Fibroblast of lung (primary cell): ENCODE measurements at places on chromosomes 13 and 19.

DNA sequence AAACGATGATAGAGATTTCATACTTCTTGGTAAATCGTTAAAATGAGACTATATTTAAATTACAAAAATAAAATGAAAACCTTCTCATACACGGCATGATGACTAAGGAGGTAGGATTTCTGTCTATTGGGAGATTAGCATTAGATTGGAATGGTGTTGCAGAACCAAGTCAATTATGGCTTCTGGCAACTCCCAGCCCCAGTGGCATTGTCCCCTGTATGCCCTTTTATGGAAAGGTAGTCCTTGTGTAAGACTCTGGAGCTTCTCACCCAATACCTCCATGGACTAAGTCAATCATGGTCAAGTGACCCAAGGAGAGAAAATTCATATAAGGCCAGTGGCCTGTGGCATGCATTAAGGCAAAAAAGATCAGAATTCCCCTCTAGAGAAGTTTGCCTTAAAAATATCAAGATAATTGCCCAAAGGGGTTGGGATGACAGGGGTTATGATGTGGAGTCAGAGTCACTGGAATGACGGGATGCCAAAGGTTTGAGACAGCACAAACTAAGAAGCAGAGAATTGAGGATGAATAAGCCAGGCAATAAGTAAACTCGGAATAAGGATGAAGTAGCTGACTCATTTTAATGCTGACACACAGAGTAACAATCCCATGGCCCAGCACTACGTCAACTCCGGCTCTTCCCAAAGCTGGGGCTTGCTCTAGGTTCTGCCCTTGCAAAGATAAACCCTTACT lies 57.8 kb upstream of the POSTN start:
- DNase-seq = peak; percentile 99

GRCh38 chr13:51887468-51887867 lies 25.7 kb downstream of the CCDC70 start:
- no peak for DNase-seq

DNA sequence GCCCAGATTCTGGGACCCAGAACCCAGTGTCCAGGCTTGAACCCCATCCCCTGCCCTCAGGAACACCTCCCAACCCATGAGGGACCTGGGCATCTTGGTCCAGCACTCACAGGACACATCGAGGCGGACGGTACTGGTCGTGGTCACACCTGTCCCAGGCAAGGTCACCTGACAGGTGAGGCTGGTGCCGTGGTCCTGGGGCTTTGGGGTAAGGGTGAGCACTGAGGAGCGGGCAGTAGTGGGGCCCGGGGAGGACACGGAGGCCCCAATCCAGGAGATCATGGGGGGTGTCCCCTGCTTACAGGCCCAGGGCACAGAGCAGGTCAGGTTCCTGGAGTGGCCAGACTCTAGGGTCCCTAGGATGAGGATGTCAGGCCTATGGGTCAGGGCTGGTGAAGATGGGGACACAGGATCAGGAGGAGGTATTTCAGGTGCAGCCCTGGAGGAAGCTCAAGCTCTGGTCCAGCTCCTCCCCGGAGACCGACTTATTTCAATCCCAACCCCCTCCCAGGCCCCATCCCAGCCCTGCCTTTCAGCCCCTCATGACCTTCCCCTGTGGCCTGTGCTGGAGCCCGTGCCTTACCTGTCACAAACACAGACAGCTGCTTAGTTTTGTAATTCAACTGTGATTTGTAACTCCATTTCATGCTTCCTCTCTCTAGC lies 772 bp downstream of the SIGLEC8 start:
- no peak for DNase-seq

DNA sequence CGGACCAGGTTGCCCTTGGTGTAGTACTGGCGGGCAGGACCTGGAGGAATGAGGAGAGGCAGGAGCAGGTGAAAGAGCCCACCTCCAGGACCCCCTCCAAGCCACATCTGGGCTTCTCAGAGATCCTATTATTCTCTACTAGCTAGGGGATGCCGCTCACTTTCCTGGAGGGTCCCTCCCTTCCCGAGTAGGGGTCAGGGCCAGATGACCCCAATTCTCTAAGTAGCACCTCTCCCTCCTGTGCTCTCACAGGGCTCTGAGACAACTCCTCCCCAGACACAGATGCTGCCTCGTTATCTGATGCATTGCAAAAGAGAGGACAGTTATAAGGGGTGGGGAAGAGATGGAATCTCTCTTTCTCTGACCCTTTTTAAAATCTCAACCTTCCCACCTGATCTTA lies 22.9 kb downstream of the GP6 start:
- DNase-seq = no peak

- DNase-seq = peak; percentile 62
Observed at GRCh38 chr13:45412274-45413049, 5.7 kb downstream of the SLC25A30 start.

- peak; percentile 20 for DNase-seq
Observed at GRCh38 chr13:90105849-90106496, 1241.5 kb upstream of the MIR17HG start.

- DNase-seq = peak; percentile 31
Observed at GRCh38 chr13:83350569-83350968, 531.7 kb downstream of the SLITRK1 start.

DNA sequence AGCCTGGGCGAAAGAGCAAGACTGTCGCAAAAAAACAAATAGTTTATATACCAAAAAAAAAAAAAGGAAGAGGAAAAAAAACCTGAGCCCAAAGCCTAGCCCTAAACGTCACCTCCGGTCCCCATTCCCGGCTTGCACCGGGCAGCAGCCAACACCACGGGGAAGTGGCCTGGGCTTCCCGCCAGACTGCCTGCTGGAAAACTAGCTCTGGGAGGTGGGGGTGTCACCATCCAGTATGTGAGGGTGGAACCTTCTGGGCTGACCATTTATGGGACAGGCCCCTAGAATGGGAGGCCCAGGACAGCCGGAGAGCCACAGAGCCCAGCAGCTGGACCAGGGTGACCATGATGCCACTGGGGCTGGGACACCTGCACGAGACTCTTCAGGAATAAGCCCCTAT lies 37.3 kb downstream of the IL12RB1 start:
- peak; percentile 33 for DNase-seq

DNA sequence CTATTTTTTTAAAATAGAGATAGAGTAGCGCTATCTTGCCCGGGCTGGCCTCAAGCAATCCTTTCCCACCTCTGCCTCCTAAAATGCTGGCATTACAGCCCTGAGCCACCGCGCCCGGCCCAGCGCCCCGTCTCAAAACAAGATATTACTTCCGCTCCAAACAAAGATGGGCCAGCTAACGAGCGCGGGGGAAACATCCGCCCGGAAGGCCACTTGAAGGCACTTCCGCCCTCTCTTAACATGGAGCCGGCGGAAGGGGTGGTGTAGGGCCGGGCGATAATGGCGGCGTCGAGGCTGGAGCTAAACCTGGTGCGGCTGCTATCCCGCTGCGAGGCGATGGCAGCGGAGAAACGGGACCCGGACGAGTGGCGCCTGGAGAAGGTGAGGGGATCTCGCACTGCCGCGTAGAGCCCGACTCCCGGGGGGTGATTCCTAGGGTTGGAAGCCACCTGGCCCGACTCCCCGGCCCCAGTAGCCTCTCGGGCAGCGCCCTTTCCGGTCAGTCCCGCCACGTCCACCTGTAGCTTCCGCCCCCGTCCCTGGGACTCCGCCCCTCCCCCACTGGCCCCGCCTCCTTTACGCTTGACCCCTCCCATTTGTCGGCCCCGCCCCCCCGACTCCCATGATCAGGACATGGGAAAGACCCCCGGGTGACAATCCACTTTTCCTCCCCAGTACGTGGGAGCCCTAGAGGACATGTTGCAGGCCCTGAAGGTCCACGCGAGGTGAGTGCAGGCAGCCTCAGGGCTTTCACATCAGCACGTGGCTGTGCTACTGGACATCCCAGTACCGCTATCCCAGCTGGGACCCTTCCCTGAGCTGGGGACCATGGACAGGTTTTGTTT lies at the start of gene USE1:
Gene USE1 (plus strand): TSS at position 231 of the 845 bp plus-strand sequence. CDS start 49 bp downstream, at position 280.
- peak; percentile 92 for DNase-seq

GRCh38 chr19:1470305-1471009 lies 8.6 kb downstream of the C19orf25 start:
- no peak for DNase-seq

DNA sequence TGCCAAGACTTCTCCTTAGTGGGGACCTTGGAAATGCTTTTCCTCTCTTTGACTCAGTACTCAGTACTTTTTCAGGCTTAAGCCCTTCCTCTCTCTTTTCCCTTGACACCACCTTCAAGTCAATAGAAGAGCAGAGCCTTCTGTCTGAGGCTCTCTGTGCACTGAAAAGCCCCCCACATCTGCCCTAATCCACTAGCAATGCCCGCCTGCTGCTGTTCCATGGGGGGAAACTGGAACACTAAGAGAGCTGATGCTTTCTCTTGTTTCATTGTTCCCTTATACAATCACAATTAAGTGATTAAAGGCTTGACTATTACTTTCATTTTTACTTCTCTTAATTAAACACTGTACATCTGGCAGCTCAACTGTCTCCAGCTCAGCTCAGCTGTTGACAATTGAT lies 254.5 kb downstream of the SLITRK6 start:
- no peak for DNase-seq

GRCh38 chr19:4737955-4738600 lies 14.4 kb upstream of the DPP9 start:
- DNase-seq = no peak

- no peak for DNase-seq
Observed at GRCh38 chr13:75652726-75653125, 16.6 kb downstream of the LMO7 start.

GRCh38 chr13:42022336-42022735 lies 26.1 kb upstream of the DGKH start:
- no peak for DNase-seq

DNA sequence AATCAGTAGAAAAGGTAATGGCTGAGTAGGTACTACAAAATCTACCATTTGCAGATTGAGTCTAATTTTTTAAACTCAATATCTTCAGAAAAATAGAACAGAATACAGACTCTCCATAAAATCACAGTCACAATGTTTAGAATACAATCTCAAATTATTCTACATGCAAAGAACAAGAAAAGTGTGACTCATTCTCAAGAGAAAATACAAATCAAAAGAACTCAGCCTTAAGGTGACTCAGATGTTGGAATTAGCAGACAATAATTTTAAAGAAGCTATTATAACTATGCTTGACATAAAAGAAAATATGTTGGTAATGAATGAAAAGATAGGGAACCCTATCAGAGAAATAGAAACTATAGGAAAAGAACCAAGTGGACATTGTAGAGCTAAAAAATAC lies 78.9 kb downstream of the RXFP2 start:
- DNase-seq = peak; percentile 12

DNA sequence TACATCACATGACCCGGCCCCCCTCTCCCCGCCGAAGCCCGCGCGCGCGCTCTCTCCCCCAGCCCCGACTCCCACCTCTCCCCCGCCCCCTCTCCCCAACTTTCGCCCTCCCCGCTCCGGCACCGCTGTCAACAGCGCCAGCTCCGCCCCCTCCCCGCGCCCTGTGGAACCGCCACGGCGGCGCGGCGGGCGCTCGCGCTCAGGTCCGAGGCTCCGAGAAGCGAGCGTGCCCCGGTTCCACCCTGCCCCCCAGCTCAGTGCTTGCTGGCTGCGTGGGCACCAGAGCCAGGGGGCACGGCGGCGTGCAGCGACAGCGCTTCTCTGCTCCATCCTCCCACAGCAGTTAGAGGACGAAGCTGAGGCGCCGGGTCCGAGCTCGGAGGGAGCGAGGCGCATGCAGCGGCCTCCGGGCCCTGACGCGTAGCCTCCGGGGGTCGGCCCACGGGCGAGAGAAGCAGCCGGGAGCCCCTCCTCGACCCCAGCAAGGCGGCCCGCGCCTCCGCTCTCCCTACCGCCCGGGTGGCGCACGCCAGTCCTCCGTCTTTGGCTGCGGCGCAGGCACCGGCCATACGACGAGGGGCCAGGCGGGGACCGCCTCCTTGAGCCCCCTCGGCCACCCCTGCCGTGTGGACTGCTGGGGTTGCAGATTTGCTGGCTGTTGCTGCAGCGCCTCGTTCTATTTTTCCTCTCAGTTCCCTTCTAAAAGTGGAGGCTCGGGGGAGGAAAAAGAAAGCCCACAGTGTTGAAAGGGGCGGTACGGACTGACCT lies 109.5 kb downstream of the KCNRG start:
- DNase-seq = peak; percentile 96

DNA sequence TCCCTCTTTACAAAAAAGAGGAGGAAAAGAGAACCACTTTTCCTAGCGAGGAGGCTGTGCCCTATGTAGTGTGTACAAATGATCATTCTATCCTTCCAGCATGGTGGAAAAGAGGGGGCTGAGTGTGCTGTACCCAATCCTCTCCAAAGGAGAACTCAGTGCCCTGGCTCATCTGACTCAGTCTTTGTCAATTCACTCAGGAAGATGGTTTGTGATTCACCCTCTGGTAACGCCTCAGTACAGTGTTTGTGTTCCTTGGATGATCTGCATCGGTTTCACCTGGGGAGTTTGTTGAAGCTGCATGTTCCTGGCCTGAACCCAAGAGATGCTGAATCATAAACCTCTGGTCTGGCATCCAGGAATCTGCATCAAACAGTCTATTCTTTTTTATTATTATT lies 18.3 kb upstream of the ENOX1 start:
- DNase-seq = peak; percentile 92

DNA sequence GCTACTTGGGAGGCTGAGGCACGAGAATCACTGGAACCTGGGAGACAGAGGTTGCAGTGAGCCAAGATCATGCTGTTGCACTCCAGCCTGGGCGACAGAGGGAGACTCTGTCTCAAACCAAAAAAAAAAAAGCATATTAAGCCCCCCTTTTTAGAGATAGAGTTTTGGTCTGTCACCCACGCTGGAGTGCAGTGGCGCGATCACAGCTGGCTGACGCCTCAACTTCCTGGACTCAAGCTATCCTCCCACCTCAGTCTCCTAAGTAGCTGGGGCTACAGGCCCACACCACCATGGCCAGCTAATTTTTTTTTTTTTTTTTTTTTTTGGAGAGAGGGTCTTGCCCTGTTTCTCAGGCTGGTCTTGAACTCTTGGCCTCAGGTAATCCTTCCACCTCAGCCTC lies 34.2 kb upstream of the MAP3K10 start:
- no peak for DNase-seq

DNA sequence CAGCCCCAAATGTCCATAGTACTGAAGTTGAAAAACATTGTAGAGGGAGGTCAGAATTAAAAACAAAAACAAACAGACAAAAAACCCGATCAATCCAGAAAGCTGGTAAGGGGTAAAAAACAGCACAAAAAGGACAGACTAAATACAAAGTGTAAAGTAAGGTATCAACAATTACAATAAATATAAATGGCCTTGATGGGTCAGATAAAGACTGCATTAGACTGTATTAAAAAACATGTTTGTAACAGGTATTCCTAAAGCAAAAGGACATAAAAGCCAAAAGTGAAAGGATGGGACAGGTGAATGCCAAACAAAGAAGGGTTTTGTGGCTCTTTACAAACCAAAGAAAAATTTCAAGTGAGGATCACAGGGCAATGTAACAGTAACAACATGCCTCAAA lies 16.3 kb downstream of the ZNF329 start:
- no peak for DNase-seq

DNA sequence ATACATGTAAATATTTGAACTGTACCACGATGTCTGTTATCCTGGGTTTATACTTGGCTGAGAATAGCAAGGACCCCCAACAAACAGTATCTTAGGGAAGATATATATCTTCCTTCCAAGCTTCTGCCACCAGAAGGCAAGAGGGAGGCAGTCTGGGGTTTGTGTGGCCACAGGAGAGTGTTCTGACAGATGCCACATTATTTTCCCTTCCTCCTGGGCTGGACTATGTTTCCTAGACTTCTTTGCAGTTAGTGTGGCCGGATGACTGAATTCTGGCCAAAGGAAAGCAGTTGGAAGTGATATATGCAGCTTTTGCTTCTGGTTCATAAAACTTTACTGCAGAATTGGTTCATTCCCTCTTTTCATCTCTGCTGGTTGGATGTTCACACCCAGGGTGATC lies 39.9 kb upstream of the TMTC4 start:
- DNase-seq = no peak
